ENCODE measurements at places on chromosomes 3 and 15.

DNA sequence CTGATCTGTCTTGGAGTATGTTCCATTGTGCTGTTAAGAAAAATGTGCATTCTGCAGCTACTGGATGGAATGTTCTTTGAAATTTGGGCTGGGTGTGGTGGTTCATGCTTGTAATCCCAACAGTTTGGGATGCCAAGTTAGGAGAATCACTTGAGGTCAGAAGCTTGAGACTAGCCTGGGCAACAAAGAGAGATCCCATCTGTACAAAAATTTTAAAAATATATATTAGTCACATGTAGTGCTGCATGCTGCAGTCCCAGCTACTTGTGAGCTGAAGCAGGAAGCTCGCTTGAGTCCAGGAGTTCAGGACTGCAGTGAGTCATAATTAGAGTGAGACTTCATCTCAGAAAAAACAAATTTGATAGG, 62.8 kb upstream of the PLSCR4 start:
- DNase-seq: no peak

- DNase-seq: no peak
Measured at GRCh38 chr15:43135351-43135750, 2.0 kb downstream of the TMEM62 start.

- no peak for DNase-seq
Measured at GRCh38 chr15:100703671-100704070, 101.3 kb downstream of the ASB7 start.

DNA sequence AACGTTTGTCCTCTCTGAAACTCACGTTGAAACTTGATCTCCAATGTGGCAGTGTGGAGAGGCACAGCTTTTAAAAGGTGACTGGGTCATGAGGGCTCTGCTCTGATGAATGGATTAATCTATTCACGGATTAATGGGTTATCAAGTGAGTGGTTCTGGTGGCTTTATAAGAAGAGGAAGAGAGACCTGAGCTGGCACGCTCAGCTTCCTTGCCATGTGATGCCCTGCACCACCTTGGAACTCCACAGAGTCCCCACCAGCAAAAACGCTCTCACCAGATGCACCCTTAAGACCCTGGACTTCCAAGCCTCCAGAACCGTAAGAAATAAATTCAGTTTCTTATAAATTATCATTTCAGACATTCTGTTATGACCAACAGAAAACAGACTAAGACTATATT, 2.6 kb downstream of the PPP1R2 start:
- DNase-seq: no peak

GRCh38 chr3:172287937-172288477, 160.2 kb downstream of the GHSR start:
- no peak for DNase-seq

DNA sequence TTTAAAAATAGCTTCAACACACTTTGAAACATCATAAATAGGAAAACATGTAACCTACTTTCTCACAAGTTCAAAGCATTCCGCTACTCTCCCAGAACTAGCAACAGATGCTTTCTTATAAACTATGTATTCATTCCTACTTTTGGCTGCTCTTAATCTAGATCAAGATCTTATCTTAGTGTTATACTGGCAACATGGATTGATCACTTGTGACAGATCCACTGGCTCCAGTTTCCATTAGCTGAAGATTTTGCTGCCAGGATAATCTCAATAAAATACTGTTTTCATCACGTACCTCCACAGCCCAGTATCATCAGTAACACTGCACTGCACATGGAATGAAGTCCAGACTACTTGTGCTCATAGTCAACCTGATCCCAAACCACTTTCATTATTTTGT, 491.7 kb upstream of the AGTR1 start:
- no peak for DNase-seq

DNA sequence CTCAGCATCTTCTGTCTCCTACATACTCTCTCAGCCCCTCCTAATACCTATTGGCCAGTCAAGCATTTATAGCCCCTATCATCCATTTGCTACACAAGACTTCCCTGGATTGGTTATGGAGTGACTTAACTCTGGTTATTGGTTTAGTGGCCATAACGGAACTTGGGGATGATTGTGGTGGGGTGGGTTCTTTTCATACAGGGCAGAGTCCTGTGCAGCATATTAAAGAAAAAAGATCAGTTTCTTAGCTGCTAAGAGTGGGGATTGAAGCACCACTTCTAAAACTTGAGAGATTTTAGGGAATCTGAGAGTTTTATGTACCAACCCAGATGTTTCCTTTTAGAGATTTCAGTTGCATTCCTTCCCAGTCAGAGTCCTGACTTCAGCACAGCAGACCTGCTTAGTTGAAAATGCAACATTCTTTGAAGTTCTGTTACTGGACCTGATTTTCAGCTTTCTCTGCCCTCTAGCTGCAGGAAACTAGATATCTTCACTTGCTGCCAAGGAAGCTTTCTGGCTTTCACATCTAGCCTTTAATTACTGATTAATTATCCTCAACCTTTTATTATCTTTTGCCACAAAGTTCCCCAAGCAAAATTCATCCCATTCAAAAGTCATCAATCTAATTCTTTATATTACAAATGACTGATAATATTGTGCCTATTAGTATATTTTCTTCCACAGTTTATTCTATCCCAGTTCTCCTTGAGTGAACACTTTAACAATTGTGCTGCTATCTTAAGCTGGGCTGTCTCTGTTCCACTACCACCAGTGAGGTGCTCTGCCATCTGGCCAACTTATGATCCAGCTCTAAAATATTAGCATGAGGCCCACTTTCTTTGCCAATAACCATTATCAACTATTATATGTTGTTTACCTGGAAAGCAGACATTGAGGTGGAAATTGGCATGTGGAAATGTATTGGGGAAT, 906.0 kb upstream of the ALCAM start:
- no peak for DNase-seq

GRCh38 chr3:97975466-97975865, 3.2 kb upstream of the RIOX2 start:
- DNase-seq: no peak

- no peak for DNase-seq
Measured at GRCh38 chr3:52879581-52879980, 17.8 kb downstream of the STIMATE start.

GRCh38 chr3:171704002-171704401, 106.3 kb downstream of the PLD1 start:
- DNase-seq: peak; percentile 1

DNA sequence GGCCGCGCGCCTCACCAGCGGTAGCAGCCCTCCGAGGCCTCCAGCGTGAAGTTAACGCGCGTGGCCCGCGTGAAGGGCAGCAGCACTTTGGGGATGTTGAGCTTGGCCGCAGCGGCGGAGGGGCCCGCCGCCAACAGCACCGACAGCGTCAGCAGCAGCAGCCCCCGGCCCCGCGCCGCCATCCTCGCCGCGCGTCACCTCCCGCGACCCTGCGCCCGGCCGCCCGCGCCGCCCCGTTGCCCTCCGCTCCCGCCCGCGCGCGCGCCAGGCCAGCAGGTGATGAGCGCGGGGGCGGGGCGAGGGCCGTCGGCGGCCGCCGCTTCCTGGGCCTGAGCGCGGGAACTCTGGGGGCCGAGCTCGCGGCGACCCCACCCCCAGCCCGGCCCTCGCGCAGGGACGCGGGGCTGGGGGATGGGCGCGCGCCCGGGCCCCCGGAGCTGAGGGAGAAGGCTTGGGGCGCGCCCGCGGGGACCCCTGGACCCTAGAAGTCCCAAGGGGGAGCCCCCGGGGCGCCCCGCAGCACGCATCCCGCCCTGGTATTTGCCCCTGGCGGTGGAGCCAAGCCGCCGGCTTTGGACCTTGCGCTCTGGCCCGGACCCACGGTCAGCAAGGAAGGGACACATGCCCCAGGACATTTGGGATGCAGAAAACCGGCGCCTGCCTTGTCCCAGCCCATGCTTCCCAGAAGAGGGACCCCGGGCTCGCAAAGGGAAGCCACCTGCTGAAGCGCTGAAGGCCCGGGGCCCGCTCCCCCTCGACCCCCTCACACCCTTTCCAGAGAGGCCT, at the start of gene NUP210:
Gene NUP210 (minus strand): TSS at position 278 of the 786 bp plus-strand sequence. CDS start 96 bp downstream, at position 182.
- DNase-seq: peak; percentile 43

DNA sequence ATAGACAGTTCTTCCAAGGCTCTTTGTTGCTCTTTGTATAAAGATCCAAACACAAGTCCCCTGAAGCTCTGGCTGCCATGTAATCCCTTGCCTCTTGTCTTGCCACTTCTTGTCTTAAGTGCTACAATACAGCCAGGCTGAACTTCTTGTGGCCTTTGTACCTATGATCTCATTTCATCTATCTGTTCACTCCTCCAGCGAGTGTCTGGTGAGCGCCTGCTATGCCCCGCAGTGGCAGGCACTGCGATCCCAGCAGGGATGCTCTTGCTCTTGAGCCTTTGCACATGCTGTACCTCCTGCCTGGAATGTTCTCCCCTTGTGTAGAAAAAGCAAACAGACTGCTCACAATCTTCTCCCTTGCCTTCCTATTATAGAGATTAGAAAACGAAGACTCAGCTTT, 81.9 kb upstream of the ADPGK start:
- no peak for DNase-seq

DNA sequence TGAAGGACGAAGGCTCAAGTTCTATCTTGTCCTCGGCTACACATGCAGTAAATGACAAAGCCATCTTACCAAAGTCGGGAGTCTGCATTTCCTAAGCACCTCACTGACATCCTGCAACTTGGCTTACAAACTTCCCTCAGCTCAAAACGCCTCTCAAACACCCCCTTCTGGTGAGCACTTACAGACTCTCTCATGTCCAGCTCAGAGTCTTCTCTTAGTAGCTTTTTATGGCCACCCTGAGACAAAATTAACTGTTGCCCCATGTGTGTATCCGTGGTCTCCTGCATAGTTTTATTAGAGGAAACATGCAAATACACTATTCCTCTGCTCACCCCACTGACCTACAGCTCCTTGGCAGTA, 819.7 kb downstream of the FHIT start:
- no peak for DNase-seq

- DNase-seq: peak; percentile 40
Measured at GRCh38 chr3:184568924-184569829, 7.6 kb downstream of the EPHB3 start.

DNA sequence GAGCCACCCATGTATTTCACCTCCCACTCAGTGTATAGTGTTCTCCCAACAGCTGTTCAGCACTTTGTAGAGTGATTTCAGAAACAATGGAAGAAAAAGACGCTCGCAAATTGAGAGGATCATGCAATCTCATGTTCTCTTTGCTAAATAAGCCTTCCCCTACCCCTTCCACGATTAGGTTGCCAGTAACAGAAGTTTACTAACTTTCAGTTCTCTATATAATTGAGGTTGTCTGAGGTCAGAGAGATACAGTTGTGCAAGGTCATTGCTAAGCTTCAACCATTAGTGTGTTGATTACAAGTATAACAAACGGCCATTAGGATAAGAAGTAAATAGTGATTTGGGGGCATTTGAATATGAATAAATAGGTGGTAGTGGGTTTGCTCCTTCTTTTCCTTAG, 99.6 kb downstream of the TUSC7 start:
- no peak for DNase-seq

GRCh38 chr3:122350814-122351418, 25.9 kb downstream of the CSTA start:
- no peak for DNase-seq
